ENCODE measurements at places on chromosomes 5 and 9.

DNA sequence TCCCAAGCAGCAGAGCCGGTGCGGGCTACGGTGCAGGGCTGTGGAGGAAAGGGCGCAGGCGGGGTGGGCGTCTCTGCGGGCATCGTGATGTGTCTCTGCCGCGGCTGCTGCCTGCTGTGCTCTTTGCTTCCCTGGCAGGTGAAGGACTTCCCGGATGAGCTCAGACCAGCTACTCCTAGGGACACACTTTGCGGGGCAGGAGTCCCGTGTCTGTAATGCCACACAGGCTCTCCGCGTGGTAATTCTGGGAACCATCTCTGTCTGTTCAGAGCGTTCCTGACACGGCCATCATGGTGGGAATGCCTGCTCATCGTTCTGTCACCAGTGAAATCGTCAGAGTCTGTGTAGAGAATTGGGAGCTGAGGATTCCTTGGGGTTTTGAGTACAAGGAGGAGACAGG lies 235.5 kb downstream of the FANCC start:
- H3K36me3 ChIP-seq: peaks cover 33% of the 10 kb centered on the region
- H3K27ac ChIP-seq: peak overlapping the region; percentile 24
- peaks cover 25% of the 10 kb centered on the region for H3K4me1 ChIP-seq

DNA sequence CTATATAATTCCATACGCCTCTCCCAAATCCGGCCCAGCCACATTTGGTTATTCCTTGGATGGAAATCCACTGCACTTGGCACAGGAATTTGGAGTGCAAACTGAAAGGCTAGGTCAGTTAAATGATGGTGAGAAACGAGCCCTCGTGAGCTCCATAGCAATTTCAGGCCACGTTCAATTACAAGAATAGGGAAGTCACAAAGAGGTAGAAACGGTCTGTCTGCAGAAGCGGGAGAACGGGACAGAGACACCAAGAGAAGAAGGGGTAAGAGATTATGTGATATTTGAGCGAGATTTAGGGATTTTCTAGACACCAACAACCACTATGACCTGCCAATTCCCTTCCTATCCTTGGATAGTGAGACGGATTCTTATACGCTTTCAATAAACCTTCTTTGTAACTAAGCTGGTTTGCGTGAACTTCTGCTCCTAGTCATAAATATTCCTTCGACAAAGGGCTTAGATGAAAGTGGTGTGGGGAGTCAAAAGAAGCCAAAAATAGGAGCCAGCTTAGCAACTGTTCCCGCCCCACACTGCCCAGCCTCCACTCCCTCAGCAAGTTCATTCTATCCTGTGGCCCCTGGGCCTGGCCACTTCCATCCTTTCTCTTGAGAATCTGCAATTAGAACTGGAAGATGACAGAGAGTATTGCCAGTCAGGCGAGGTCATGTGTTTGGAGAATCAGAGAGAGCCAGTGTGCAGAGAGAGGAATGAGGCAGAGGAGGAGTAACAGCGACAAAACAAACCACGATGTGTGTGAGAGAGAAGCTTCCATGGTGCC lies 118.4 kb downstream of the ZNF608 start:
- H3K27ac ChIP-seq: peak overlapping the region; percentile 71
- H3K27me3 ChIP-seq: no peaks in the 10 kb centered on the region
- no peak for DNase-seq
- H3K4me1 ChIP-seq: peaks cover 31% of the 10 kb centered on the region
- H3K4me3 ChIP-seq: no peak overlapping the region
- peaks cover 12% of the 10 kb centered on the region for H3K36me3 ChIP-seq

DNA sequence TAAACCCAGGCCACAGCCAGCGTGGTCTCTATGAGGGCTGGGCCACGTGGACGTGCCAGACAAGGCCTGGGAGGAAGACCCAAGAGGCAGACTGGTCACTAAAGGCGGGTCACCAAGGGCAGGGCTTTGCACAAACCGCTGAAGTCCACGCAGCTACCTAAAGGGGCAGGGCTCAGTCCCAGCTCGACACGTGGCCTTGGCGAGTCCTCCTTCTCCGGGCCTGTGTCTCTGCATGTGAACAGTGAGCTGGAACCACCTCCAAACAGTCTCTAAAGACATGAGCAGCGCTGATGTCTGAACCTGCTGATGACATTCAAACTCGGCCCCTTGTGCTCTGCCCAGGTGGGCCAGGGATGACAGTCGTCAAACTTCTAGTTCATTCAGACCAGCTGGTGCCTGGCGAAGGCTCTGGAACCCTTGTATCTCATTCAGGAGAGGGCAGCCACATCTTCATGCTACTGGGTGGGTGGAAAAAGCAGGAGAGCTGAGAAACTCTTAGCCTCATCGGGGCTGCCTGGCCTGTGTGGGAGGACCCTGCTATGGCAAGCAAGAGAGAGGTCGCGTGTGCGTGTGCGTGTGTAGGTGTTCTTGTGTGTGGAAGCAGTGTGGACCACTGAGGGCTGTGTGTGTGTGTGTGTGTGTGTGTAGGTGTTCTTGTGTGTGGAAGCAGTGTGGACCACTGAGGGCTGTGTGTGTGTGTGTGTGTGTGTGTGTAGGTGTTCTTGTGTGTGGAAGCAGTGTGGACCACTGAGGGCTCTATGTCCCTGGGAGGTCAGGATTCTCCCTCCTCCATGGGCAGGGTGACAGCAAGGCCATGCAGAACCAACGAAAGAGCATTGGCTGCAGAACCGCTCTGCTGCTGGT lies 14.1 kb upstream of the SLC25A51 start:
- peaks cover 4% of the 10 kb centered on the region for H3K4me1 ChIP-seq
- DNase-seq: no peak
- H3K27ac ChIP-seq: no peak overlapping the region
- peaks cover 5% of the 10 kb centered on the region for H3K36me3 ChIP-seq
- H3K4me3 ChIP-seq: no peak overlapping the region
- no peaks in the 10 kb centered on the region for H3K27me3 ChIP-seq

- no peaks in the 10 kb centered on the region for H3K4me1 ChIP-seq
- H3K27me3 ChIP-seq: no peaks in the 10 kb centered on the region
Measured at GRCh38 chr5:44278469-44278868, 110.8 kb downstream of the FGF10 start.

GRCh38 chr5:53091289-53091688 lies 18.3 kb downstream of the MOCS2 start:
- H3K27me3 ChIP-seq: no peaks in the 10 kb centered on the region
- H3K4me3 ChIP-seq: no peak overlapping the region
- H3K36me3 ChIP-seq: no peaks in the 10 kb centered on the region
- H3K4me1 ChIP-seq: no peaks in the 10 kb centered on the region
- H3K27ac ChIP-seq: no peak overlapping the region

GRCh38 chr5:58366461-58366860 lies 93.4 kb downstream of the PLK2 start:
- no peaks in the 10 kb centered on the region for H3K27me3 ChIP-seq
- DNase-seq: no peak
- H3K27ac ChIP-seq: no peak overlapping the region
- no peaks in the 10 kb centered on the region for H3K4me1 ChIP-seq
- no peak overlapping the region for H3K4me3 ChIP-seq
- no peaks in the 10 kb centered on the region for H3K36me3 ChIP-seq

- H3K4me3 ChIP-seq: no peak overlapping the region
- no peak for DNase-seq
- no peaks in the 10 kb centered on the region for H3K27me3 ChIP-seq
- no peaks in the 10 kb centered on the region for H3K36me3 ChIP-seq
- H3K4me1 ChIP-seq: no peaks in the 10 kb centered on the region
Measured at GRCh38 chr9:116368680-116369079, 215.1 kb downstream of the PAPPA start.

DNA sequence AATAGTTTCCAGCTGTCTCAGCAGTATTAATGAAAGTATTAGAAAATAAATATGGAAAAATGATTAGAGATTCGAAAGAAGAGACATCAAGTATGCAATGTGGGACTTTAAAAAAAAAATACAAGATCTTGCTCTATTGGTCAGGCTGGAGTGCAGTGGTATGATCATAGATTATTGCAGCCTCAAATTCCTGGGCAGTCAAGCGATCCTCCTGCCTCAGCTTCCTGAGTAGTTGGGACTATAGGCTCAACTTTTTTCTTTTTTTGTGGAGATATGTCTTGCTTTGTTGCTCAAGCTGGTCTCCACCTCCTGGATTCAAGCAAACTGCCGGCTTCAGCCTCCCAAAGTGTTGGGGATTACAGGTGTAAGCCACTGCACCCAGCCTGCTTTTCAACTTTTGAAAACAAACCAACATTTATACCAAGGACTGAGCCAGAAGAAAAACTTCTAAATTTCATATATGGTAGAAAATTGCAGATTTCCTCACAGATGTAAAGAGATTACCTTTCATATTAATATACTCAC lies 323.1 kb downstream of the ADGRV1 start:
- H3K4me3 ChIP-seq: no peak overlapping the region
- no peak overlapping the region for H3K27ac ChIP-seq
- H3K36me3 ChIP-seq: peaks cover 4% of the 10 kb centered on the region
- no peak for DNase-seq
- H3K4me1 ChIP-seq: peaks cover 3% of the 10 kb centered on the region
